ENCODE measurements at places on chromosomes 7 and 10. TPM values are rescaled to one million over a fixed set of nuclear protein-coding genes. Genes with fewer than 3 reads are reported as not detected.
A peak's percentile ranks its signal among the peaks of the same experiment; 100 is the strongest.

DNA sequence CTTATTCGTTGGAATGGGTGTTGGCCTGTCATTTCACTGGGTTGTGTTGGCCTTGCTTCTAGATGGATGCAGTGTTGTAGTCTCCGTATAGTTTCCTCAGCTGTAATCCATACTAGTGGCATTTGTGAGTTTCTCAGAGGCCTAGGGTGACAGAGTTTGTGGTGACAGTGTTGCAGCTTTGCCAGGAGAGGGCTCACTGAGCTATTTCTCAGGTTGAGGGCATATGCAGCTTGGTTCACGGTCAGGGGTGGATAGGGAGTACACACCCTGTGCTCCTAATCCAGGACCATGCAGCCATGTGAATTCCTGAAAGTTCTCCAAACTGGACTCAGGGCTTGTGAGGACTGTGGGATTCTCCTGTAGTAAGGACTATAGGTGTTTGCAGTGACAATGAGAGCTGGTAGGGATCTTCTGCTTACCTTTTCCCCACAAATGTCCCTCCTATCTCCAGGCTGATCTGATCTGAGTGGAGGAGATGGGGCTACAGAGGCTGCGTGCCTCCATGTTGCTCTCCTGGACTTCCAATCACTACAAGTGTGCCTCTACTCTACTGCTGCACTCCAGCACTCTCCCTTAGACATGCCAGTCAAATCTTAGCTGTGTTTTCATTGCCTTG lies 229.0 kb downstream of the STK31 start:
- H3K36me3 ChIP-seq: no peaks in the 10 kb centered on the region
- DNase-seq: peak; percentile 71
- H3K4me3 ChIP-seq: no peak overlapping the region
- H3K27me3 ChIP-seq: no peaks in the 10 kb centered on the region
- no peaks in the 10 kb centered on the region for H3K4me1 ChIP-seq

The SRRM3 gene
- total RNA-seq: not detected

The RBP4 gene
- total RNA-seq: not detected

The SFTPD gene
- total RNA-seq: not detected

DNA sequence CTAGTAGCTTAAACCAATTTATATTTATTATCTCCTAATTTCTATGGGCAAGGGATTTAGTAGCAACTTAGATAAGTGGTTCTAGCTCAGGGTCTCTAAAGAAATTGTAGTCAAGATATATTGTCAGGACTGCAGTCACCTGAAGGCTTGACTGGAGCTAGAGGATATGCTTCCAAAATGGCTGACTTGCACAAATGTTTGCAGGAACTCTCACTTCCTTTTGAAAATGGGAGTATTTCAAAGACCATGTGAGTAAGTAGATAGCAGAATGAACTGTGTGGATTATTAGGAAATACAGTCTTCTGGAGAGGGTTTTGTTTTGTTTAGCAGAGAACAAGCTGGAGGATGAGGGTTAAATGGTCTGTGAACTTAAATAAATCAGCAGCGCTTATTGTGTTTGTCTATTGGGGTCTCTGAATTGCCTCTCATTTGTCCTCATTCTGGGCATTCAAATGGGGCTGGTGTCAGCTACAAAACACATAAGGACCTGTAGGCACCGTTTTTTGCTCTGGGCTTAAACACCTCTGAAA lies 524.6 kb downstream of the LRMDA start:
- H3K4me3 ChIP-seq: no peak overlapping the region
- no peaks in the 10 kb centered on the region for H3K27me3 ChIP-seq
- no peaks in the 10 kb centered on the region for H3K4me1 ChIP-seq
- no peaks in the 10 kb centered on the region for H3K36me3 ChIP-seq
- DNase-seq: no peak
- H3K27ac ChIP-seq: no peak overlapping the region

- H3K4me1 ChIP-seq: no peaks in the 10 kb centered on the region
- H3K4me3 ChIP-seq: no peak overlapping the region
- H3K27me3 ChIP-seq: no peaks in the 10 kb centered on the region
These were observed 63.3 kb downstream of the NKX6-2 start for GRCh38 chr10:132722394-132723329.

The KIF11 gene
- total RNA-seq: 14.2 TPM

The RADIL gene
- total RNA-seq: not detected

- no peak overlapping the region for H3K4me3 ChIP-seq
- H3K27me3 ChIP-seq: no peaks in the 10 kb centered on the region
- no peaks in the 10 kb centered on the region for H3K36me3 ChIP-seq
- no peak overlapping the region for H3K27ac ChIP-seq
These were observed 1.1 kb downstream of the DENND2A start for GRCh38 chr7:140639366-140640053.

DNA sequence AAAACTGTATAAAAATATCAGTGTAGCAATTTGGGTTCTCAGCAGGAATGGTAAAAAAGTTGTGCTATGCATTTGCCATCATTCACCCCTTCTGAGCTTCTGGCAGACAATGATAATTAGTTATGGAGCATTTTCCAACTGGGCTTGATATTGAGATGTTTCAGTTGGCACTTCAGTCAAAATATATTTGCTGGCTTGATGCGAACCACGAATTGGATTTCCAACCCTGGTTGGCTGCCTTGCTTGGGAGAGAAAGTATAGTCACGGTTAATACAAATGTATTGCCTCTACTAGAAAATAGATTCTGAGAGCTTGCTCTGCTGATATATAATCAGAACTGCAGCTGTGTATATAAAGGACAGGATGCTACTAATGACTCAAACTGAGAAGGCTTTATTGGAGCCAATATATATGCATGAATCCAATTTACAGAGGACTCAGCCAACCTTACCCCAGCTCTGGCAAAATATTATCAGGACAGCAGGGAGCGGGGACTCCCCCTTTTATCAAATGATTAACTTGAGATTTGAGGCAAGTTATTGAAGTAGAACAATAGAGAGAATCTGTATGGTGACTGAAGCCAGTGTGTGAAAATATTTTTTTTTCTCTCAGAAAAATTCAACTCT lies 219.8 kb upstream of the SMIM30 start:
- H3K27me3 ChIP-seq: no peaks in the 10 kb centered on the region
- H3K4me3 ChIP-seq: no peak overlapping the region
- no peaks in the 10 kb centered on the region for H3K36me3 ChIP-seq

The C10orf90 gene
- not detected for total RNA-seq

- H3K36me3 ChIP-seq: no peaks in the 10 kb centered on the region
- no peaks in the 10 kb centered on the region for H3K27me3 ChIP-seq
- H3K4me1 ChIP-seq: no peaks in the 10 kb centered on the region
- no peak for DNase-seq
- H3K4me3 ChIP-seq: no peak overlapping the region
These were observed 125.3 kb upstream of the STARD3NL start for GRCh38 chr7:38052786-38053185.

GRCh38 chr7:6284055-6284400 lies 11.6 kb upstream of the CYTH3 start:
- no peaks in the 10 kb centered on the region for H3K27me3 ChIP-seq
- peak; percentile 9 for DNase-seq
- H3K4me3 ChIP-seq: no peak overlapping the region
- H3K36me3 ChIP-seq: no peaks in the 10 kb centered on the region

The SPDYE17 gene
- not detected for total RNA-seq

The KLF14 gene
- not detected for total RNA-seq

The NODAL gene
- total RNA-seq: not detected

GRCh38 chr7:82975811-82976468 lies 186.7 kb downstream of the PCLO start:
- no peak for DNase-seq
- no peak overlapping the region for H3K4me3 ChIP-seq
- H3K27me3 ChIP-seq: no peaks in the 10 kb centered on the region
- H3K4me1 ChIP-seq: no peaks in the 10 kb centered on the region
- no peak overlapping the region for H3K27ac ChIP-seq

- DNase-seq: no peak
- H3K27ac ChIP-seq: no peak overlapping the region
- no peak overlapping the region for H3K4me3 ChIP-seq
- H3K27me3 ChIP-seq: no peaks in the 10 kb centered on the region
- H3K4me1 ChIP-seq: no peaks in the 10 kb centered on the region
- no peaks in the 10 kb centered on the region for H3K36me3 ChIP-seq
These were observed 10.7 kb upstream of the GJD4 start for GRCh38 chr10:35594115-35595079.

DNA sequence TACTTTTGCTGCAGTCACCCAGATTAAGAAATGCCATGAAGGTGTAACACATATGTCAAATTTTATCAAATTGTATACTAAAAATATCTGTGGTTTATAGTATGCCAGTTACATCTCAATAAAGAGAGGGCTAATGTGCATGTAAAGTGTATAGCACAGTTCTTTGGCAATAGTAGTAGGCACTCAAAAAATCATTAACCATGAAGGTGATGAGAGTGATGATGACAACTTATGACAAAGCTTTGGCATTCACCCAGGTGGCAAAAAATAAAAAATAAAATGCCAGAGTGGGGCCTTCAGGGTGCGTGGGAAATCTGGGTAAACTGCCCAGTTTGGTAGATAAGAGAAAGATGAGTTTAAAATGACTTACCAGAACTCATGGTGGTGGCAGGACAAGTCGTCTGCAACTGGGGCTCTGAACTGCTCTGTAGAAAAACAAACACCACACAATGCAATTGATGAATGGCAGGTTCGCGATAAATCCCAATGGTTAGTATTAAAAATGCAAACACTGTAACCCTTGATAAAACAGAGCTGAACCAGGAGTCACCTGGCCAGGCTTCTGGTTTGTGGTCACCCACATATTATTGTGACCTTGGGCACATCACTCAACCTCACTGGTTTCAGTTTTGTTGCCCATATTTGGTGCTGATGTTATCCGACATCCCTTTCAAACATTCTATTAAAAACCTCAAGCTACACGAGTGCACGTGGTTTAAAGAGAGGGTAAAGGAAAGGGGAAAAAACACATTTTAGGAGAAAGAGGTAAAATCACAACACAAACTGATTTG lies 120.2 kb downstream of the SORBS1 start:
- H3K4me1 ChIP-seq: no peaks in the 10 kb centered on the region
- H3K27me3 ChIP-seq: no peaks in the 10 kb centered on the region
- H3K27ac ChIP-seq: no peak overlapping the region
- no peaks in the 10 kb centered on the region for H3K36me3 ChIP-seq
- no peak overlapping the region for H3K4me3 ChIP-seq

The NUTM2E gene
- total RNA-seq: 0.19 TPM

DNA sequence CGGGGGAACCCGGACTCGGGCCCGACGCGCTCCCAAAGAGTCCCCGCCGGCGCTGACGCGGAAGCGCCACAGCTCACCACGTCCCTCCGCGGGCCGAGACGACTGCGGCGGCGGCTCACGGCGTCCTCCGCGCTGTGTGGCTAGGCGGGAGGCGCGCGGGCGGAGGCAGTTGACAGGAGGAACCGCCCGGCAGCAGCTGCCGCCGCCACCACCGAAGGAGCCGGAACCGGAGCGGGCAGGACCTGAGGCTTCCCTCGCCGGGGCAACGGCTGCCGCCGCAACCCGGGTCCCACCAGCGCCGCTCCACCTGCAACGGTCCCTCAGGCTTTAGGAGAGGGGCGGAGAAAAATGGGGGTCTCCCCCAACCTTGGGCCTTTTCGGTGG lies 334 bp downstream of the ZNF800 start:
- peak; percentile 88 for DNase-seq
- H3K36me3 ChIP-seq: peaks cover 22% of the 10 kb centered on the region
- H3K4me3 ChIP-seq: peak overlapping the region; percentile 97
- H3K27me3 ChIP-seq: no peaks in the 10 kb centered on the region
- peak overlapping the region; percentile 71 for H3K27ac ChIP-seq
- peaks cover 53% of the 10 kb centered on the region for H3K4me1 ChIP-seq

GRCh38 chr7:150410131-150410530 lies 31.0 kb downstream of the ZNF775 start:
- H3K4me1 ChIP-seq: peaks cover 17% of the 10 kb centered on the region
- DNase-seq: no peak
- no peaks in the 10 kb centered on the region for H3K27me3 ChIP-seq
- H3K36me3 ChIP-seq: no peaks in the 10 kb centered on the region

DNA sequence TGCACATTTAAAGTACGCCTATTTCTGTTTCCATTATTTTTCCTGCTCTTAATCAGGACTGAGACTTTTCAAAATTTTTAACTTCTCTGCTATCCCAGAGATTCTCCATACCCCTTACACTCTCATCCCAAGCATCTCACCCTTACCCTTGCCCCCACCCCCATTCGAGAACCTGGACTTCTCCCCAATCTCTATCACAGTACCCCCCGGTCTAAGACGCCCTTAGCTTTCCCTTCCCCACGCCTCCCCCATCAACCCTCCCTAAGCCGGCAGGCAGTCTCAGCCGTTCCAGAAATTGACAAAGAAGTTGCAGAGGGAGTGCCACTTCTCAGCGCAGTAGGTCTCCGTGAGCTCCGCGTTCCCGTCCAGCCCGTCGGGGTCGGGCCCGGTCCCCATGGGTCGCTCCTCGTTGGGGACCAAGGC lies 1.4 kb downstream of the FGFBP3 start:
- H3K4me3 ChIP-seq: peak overlapping the region; percentile 75
- no peak for DNase-seq
- H3K4me1 ChIP-seq: peaks cover 14% of the 10 kb centered on the region
- H3K27ac ChIP-seq: no peak overlapping the region
- H3K27me3 ChIP-seq: no peaks in the 10 kb centered on the region
- no peaks in the 10 kb centered on the region for H3K36me3 ChIP-seq

DNA sequence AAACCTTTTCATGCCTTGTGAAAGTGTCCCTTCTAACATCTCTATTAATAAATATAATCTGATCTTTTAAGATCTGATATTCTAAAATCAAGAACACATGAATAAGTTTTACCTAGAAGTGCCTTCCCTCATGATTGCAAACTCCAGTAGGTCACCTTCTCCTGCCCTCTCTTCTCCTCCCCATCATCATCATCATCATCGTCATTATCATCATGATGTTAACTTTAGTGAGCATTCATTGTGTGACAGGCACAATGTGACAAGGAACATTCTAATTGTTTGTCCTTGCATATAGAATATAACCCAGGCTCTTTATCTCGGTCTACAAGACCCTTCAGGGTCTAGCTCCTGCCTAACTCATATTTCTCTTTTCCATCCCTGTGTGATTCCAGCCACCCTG lies 51.7 kb downstream of the CUBN start:
- no peaks in the 10 kb centered on the region for H3K4me1 ChIP-seq
- H3K27ac ChIP-seq: no peak overlapping the region
- H3K4me3 ChIP-seq: no peak overlapping the region
- no peaks in the 10 kb centered on the region for H3K36me3 ChIP-seq
- DNase-seq: no peak

- no peaks in the 10 kb centered on the region for H3K36me3 ChIP-seq
- H3K4me3 ChIP-seq: no peak overlapping the region
- DNase-seq: no peak
- H3K27ac ChIP-seq: no peak overlapping the region
These were observed 120.1 kb upstream of the CHST15 start for GRCh38 chr10:124213471-124213870.

- H3K4me1 ChIP-seq: no peaks in the 10 kb centered on the region
- no peak overlapping the region for H3K4me3 ChIP-seq
- no peaks in the 10 kb centered on the region for H3K36me3 ChIP-seq
- H3K27ac ChIP-seq: no peak overlapping the region
- no peak for DNase-seq
These were observed 135.0 kb downstream of the ACTR3B start for GRCh38 chr7:152894295-152895170.

DNA sequence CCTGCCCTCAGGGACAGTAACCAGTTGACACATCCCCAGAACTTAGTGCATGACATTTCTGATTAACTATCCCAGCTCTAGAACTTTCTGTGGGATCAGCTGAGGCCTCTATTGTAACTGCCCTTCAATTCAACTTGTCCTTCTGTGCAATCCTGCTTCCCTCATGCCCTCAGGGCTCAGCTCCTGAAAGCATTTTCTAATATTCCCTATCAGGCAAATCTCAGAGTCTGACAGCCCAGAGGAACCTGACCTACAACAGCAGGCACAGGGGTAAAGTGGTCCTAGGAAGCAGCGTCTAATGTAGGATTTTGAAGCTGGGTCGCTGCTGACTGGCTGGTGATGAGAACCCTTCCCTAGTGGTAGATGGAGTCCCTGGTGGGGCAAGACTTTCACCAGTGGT lies 13.6 kb upstream of the STN1 start:
- H3K4me1 ChIP-seq: peaks cover 12% of the 10 kb centered on the region
- H3K4me3 ChIP-seq: no peak overlapping the region
- no peak for DNase-seq
- H3K27me3 ChIP-seq: no peaks in the 10 kb centered on the region
- no peaks in the 10 kb centered on the region for H3K36me3 ChIP-seq
